Lung microvascular endothelial cell (primary cell): ENCODE measurements at places on chromosomes 5 and 9. TPM values are rescaled to one million over a fixed set of nuclear protein-coding genes. Genes with fewer than 3 reads are reported as not detected.

Gene STRBP
- 4.8 and 7.7 TPM in 2 replicates for total RNA-seq

Gene SHOC1
- not detected in 2 replicates for total RNA-seq

Gene MSMP
- 60.9 and 61.5 TPM in 2 replicates for total RNA-seq

Gene PRLR
- total RNA-seq, result not detected in 2 replicates

Gene DMGDH
- 0.22 and 0.40 TPM in 2 replicates for total RNA-seq

Gene HEXB
- 102 and 112 TPM in 2 replicates for total RNA-seq

Gene SLCO4C1
- total RNA-seq, result not detected in 2 replicates

Gene PCDHGA5
- 0.44 and 0.60 TPM in 2 replicates for total RNA-seq

Gene SCGB3A1
- total RNA-seq, result 0.44 and 0.60 TPM in 2 replicates

Gene SLC34A3
- not detected in 2 replicates for total RNA-seq

Gene SLC25A2
- under 0.01 and 0.20 TPM in 2 replicates for total RNA-seq

Gene ZNF354C
- total RNA-seq, result 5.0 and 6.1 TPM in 2 replicates

Gene SPEF2
- 0.20 and 0.22 TPM in 2 replicates for total RNA-seq

Gene CDC20B
- under 0.01 TPM in 2 replicates for total RNA-seq
